ENCODE measurements at places on chromosomes 7 and 10.

GRCh38 chr7:77335581-77335980 is 80.6 kb downstream of the GSAP start:
- no peak for DNase-seq

DNA sequence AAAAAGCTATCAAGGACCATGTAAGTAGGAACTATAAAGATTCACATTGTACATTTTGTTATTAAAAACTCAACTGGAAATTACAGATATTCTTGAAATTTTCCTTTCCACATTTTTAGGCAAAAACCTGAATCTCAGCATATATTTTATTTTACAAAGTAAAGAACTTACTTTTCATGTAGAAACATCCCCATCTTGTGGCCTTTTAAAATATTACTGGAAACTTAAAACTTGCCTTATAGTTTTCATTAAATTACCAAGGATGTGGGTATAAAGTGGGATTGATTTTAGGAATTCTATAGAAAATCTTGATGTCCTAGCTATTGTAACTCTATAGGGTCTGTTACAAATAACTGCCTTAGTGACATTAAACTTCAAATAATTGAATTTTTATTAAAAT is 10.6 kb downstream of the DBF4 start:
- DNase-seq = peak; percentile 51

DNA sequence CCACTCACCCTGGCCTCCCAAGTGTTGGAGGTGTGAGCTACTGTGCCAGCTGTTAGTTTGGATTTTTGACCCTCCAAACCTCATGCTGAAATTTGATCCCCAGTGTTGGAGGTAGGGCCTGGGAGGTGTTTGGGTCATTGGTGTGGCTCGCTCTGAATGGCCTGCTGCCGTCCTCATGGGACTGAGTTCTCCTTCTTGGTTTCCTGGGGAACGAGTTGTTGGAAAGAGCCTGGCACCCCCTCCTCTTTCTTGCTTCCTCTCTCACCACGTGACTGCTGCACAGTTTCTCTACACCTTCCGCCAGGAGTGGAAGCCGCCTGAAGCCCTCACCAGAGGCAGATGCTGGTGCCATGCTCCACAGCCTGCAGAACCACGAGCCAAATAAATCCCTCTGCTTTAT is 253.5 kb downstream of the PHTF2 start:
- no peak for DNase-seq

- DNase-seq = no peak
These were observed 91.1 kb downstream of the CPED1 start for GRCh38 chr7:121079425-121080169.

DNA sequence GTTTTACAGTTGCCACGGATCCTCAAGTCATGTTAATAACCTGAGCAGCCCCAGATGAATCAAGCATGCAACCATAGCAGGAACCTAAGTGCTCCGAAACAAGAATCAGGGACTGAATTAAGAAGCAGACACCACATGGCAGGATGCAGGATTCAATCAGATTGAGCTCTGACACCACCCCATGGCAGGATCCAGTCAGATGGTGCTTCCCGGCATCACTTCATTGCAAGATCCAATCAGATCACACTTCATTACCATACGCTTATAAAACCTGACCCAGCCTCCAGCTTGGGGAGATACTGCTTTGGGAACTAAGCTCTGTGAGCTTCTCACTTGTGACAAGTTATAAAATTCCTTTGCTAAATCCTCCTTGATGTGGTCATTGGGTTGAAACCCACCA is 55.3 kb downstream of the ABCB4 start:
- no peak for DNase-seq

- peak; percentile 56 for DNase-seq
These were observed 39.9 kb downstream of the TOMM7 start for GRCh38 chr7:22782616-22783232.

GRCh38 chr10:130138479-130138866 is 2.3 kb downstream of the GLRX3 start:
- DNase-seq = no peak

DNA sequence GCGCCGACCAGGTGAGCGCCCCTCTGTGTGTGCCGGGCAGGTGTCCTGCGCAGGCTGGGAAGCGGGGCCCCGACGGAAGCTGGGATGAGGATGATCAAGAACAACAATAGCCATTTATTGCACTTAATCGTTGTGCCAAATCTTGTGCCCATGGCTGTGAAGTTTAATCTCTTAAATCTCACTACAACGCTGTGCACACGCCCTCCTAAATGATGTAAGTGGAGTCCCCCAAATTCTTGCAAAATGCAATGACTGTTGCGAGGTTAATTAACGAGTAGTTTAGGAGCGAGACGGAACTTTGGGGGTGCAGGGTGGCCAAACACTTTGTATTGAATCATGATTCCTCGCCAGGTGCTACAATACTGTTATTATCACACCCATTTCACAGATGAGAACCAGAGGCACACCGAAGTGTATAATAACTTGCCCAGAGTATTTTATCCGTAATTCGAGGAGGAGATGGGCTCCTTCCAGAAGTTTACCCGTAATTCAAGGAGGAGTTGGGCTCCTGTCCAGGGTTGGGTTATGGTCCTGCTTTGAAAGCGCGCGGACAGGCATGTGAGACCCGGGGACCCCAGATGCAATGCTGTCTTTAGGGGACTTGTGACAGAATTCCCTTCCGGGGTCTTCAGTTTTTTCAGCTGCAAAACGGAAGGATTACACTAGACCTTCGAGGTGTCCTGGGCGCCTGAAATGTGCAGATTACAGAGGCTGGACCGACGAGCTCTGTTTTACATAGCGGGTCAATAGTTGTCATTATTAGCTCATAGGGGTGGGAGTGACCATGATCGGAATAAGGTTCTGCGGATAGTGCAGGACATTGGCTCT is 1.0 kb downstream of the FFAR4 start:
- no peak for DNase-seq

DNA sequence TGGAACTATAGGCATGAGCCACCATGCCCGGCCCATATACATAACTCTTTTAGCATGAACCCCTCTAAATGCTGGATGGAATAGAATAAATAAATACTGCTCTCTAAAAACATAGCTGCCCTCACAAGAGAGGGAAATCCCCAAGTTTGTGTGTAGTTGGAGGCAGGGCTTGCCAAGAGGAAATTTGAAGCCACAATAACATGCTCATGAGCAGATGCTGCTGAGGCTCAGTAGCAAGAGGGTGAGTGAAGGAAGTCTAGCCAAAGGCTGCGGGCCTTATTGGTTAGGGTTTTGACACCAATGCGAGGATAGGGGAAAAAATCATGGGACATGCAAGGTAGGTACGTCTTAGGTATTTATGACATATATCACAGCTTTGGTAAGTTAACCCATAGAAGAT is 17.3 kb downstream of the TPK1 start:
- peak; percentile 13 for DNase-seq

GRCh38 chr7:378041-378420 is 88.1 kb downstream of the FOXL3 start:
- no peak for DNase-seq

DNA sequence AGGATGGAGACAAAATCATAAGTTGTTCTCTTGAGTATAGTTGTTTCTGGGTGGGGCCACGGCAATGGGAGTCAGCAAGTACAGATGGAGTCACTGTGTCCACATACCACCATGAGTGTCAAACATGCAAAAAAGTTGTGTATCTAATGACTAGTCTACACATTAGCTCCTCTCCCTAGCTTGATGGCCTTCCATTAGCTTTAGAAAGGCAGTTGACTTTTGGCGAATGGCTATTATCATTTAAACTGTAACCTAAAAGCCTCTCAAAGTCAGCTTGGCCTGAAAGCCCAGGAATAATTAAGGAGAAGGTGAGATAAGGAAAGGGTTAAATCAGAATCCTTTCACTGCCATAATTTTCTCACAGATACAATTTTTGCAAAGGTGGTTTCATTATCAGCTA is 95.5 kb upstream of the MEOX2 start:
- no peak for DNase-seq

- peak; percentile 48 for DNase-seq
These were observed 111.2 kb upstream of the KIAA1217 start for GRCh38 chr10:24097751-24098207.

GRCh38 chr10:1425879-1426278 is 311.4 kb downstream of the ADARB2 start:
- DNase-seq = no peak

DNA sequence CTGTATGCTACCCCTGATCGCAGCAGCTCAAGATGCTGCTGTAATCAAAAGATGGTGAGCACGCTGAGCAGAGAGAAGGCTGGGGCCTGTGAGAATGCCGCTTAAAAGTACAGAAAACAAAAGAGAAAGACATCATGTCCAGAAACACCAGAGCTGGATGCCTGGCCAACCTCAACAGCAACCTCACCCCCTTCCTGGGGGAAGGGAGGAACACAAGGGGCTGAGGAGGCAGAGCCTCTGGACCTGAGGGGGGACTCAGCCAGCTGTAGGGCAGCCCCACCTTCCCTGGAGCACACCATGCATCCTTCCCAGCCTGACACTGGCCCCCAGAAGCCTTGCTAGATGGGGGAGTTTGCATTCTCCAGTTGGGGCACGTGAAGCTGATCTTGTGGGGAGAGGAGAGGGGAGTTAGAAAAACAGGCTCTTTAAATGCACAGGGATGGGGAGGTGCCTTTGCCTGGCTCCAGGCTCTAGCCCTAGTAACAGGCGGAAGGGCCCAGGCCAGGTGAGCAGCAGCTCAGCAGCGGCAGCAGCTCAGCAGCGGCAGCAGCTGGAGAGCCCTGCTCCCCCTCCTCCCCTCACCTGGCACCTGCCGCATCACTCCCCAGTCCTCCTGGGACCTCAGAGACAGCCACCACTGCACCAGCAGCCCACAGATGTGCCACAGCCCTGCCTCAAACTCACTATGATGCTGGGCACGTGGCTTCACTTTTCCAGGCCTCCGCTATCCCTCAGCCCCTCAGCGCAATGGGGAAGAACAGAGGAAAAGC is 156.3 kb downstream of the NEURL1 start:
- no peak for DNase-seq

GRCh38 chr10:87675396-87676376 is 16.0 kb downstream of the PAPSS2 start:
- peak; percentile 95 for DNase-seq

DNA sequence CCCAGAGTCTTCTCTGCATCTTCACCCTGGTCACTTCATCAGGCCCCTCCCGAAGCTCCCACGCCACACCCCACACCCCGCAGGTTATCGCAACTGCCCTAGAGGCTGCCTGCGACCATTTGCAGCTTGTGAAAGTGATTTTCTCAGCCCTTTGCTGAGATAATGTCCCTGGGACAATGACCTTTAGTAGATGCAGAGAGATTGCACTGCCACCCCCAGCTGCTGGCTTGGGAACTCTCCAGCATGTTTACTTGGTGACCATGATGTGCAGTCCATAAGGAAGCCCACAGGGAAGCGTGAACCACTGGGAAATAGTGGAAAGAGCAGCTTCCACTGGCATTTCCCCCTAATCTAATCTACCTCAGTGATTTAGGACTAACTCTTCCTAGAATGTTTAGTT is 97.3 kb downstream of the WNT2 start:
- DNase-seq = no peak

DNA sequence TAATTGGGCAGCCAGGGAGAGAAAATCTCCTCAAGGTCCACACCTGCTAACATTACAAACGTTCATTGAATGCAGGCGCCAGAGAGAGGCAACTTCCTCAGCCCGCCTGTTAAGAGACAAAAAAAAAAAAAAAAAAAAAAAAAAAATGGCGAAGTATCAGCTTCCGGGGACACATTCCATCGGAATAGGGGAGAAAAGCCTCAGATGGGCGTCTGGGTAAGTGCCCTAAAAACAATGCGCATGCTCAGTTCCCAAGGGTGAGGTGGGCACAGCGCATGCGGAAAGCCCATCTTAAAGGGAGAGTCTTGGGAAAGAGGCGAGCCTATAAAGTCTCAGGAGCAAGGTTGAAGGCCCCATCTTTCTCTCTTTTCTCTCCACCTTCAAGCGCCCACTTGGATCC is 1139.7 kb upstream of the CELF2 start:
- no peak for DNase-seq

GRCh38 chr7:117937049-117937752 is 64.0 kb upstream of the CTTNBP2 start:
- DNase-seq = no peak

- DNase-seq = no peak
These were observed 40.0 kb downstream of the ETV1 start for GRCh38 chr7:13949445-13949844.

- DNase-seq = no peak
These were observed 637.4 kb upstream of the MKI67 start for GRCh38 chr10:128763588-128763987.

DNA sequence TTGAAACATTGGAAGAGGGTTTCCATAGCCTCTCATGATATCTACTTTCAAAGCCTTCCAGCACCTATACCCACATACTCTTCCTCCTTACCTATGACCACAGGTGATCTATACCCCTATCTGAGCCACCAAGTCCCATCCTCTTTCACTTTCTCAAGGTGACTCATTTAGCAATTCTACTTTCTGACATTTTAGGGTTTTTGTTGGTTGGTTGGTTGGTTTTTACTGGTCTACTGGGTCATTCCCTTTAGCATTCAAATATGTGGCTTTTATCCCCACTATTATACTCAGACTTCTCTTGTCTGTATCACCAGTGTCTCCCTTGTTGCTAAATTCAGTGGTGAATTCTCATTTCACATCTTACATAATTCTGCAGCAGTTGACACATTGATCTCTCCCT is 130.4 kb upstream of the STEAP4 start:
- no peak for DNase-seq

GRCh38 chr10:47207281-47207615 is 92.7 kb upstream of the GDF10 start:
- DNase-seq = no peak

DNA sequence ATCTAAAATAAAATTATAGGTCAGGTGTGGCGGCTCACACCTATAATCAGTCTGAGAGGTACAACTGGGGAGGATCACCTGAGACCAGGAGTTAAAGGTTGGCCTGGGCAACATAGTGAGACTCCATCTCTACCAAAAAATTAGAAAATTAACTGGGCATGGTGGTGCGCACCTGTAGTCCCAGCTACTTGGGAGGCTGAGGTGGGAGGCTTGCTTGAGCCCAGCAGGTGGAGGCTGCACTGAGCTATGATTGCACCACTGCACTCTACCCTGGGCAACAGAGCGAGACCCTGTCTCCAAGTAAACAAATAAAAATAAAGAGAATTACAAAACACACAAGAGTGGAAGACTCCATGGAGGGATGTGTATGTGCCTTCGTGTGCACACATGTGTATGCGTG is 171.5 kb downstream of the PARD3 start:
- DNase-seq = no peak

DNA sequence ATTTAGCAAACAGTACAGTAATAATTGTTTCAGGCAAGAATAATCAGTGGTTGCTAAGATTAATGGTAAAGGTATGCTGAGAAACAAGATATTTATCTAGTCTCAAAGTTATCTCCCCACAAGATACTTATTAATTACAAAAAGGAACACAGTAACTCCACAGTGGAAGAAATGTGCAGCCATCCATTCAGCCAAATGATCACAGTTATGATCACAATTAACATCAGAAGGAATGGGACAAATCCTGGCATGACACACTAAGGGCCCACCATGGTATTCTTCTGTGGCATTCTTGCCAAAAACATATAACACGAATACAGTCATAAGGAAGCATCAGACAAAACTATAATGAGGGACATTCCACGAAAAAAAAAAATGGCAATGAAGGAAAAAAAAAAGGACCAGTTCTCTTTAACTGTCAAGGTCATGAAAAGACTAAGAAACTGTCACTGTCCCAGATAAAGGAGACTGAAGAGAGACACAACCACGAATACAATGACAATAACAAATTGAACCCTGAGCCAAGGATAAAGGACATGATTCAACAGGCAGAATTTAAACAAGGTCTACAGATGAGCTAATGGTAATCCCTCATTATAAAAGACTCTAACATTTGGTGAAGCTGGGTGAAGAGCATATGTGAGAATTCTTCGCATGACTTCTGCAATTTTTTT is 20.9 kb downstream of the NUDCD3 start:
- DNase-seq = peak; percentile 13
